Caki2 (cell line): ENCODE measurements at places on chromosomes 3 and 15. TPM values are rescaled to one million over a fixed set of nuclear protein-coding genes. Genes with fewer than 3 reads are reported as not detected.
A peak's percentile ranks its signal among the peaks of the same experiment; 100 is the strongest.

DNA sequence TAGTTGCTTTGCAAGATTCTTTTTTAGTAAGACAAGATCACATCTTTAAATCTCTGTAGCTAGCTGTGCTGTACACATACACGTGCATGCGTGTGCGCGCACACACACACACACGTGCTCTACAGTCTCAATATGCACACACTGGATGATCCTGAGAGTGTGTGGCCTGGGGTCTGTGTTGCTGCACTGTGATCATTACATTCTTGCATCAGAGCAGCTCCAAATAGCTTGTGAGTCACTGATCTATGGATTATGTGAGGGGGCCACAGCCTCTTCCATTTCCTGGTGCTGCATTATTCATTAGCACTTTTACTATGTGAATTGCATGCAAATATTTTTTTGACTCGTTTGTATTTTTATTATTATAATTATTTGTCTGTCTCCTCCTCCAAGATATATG, 34.6 kb downstream of the MCTP2 start:
- no peak for DNase-seq

- DNase-seq = peak; percentile 85
Measured at GRCh38 chr3:172257648-172258400, 190.4 kb downstream of the GHSR start.

DNA sequence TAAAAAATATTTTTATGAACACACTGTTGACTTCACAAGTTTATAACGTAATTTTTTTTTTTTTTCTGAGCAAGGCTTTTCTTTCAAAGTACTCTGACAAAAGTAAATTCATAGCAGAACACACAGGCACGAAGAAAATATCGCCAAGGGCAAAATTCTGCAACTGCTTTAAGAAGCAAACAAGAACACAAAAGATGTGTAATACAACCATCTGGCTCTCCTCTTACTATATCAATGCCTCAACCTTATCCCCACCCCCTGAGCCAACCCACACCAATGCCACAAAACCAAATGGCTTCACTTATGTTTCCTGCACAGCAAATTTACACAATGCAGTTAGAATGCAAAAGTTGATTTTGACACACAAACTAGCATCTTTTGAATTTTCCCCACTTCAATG, 274.2 kb downstream of the FOXP1 start:
- no peak for DNase-seq

- DNase-seq = peak; percentile 41
Measured at GRCh38 chr3:172591876-172592771, 68.9 kb upstream of the TNFSF10 start.

Gene HTR3E
- not detected in 2 replicates for total RNA-seq

Gene RYK
- 57.0 and 69.7 TPM in 2 replicates for total RNA-seq

DNA sequence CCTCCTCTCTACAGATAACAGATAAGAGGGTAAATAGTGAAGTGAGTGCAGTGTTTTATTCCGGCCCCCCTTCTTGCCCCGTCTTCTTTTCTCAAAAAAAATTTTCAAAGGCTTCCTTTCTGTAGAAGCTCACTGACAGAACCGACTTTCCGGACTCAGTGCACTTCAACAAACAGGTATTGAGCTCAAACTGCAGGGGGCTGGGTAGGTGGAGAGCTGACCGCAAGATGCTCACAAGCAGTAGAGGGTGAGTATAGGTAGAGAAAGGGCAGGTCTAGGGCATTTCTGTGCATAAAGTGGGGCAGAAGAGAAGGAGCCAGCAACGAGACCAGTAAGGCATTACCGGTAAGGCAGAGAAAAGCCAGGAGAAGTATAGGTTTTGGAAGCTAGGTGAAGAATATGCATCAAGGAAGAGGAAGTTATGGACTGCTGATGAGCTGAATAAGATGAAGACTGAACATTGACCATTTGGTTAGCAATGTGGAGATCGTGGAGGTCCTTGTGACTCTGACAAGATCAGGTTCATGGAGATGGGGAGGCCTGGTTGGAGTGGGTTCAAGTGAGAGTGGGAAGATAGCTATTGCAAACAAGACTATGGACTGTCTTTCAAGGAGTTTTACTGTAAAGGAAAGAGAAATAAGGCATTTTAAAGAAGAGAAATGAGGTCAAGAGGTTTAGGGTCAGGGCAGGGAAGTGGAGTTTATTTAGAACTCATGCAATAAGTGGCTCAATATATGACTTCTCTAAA, 97.4 kb downstream of the ST6GAL1 start:
- DNase-seq = no peak

GRCh38 chr3:52313774-52314188, 2.3 kb upstream of the DNAH1 start:
- peak; percentile 56 for DNase-seq

GRCh38 chr3:20646425-20646824, 460.4 kb upstream of the SGO1 start:
- DNase-seq = no peak

Gene PRSS50
- total RNA-seq = not detected in 2 replicates

DNA sequence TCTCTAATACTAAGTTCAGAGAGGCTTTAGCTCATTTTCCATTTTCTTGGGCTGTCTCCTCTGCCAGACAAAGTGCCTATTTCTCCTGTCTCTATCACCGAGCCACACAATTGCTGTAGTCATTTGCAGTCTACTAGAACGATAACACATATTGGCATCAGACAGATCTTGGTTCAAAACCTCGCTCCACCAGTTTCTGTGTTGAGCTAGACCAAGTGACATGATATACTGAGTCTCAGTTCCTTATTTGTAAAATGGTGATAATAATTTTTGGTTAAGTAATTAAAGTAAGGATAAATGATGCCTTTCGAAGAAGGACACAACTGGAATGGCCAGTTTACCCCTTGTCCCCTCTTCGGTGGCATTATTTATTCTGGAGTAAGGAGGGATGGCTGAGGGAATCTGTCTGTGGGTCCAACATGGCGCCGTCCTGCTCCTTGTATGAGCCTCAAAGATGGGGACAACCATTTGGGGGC, 398 bp upstream of the RAB7A start:
- no peak for DNase-seq

GRCh38 chr3:37892927-37893600, 31.4 kb downstream of the CTDSPL start:
- peak; percentile 45 for DNase-seq

- no peak for DNase-seq
Measured at GRCh38 chr3:70277304-70277703, 35.1 kb downstream of the MDFIC2 start.

DNA sequence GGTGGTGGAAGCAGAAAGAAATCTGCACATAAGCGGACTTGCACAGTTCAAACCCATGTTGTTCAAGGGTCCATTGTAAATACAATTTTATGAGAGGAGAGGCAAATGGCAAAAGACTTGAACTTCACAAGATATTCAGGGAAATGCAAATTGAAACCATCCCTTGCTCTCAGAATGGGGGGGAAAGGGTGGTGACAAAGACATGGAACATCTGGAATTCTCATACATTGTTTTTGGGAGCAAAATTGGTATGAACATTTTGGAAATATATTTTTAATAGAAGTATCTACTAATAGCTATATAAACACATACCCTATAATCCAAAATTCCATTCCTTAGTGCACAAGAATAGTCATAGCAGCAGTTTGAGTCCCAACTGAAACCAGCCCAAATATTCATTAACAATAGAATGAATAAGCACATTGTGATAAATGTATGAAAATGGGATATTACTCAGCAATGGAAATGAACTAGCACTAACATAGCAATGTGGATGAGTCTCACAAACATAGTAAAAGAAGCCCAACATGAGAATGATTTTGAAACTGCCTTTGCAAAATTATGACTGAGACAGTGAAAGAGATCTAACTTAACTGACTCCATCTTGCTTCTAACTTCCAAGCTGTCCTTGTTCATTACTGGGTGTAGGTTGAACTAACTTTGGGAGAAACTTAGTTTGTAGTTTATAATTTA, 77.2 kb downstream of the CD200R1L start:
- DNase-seq = no peak

DNA sequence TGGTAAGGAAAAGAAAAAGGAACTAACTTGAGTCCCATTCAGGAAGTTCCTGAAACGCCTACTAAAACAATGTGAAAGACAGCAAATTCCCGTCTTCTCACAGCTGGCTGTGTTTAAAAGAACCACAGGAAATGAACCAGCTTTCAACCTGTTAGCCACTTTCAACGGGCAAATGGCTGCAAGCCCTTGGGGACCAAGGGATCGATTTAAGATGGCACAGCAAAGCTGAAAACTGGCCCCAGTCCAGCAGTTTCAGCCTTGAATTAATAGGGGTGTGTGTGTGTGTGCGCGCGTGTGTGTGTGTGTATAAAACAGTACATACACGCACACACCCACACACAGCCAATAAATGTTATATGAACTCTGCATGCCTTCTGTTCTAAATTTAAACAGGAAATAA, 168.7 kb upstream of the TMCO5A start:
- DNase-seq = no peak

DNA sequence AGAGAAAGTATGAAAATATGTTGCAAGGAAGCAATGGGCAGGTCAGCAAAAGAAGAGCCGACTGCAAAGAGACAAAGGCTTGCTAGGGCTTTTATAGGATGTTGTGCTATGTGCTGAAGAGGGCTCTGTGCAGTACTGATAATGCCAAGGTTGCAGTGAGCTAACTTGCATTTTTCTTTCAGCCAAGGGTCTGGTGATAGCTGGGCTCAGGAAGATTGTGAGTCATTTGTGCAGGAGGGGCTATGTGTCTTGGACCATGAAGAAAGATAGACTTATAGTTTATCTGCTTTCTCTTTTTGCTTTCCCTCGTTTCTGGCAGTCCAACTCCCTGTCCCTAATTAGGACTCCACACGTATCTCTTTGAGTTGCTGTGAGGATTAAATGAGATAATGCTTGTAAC, 64.5 kb upstream of the LRIG1 start:
- DNase-seq = no peak

- DNase-seq = peak; percentile 27
Measured at GRCh38 chr3:77038930-77039605, 831 bp upstream of the ROBO2 start.

DNA sequence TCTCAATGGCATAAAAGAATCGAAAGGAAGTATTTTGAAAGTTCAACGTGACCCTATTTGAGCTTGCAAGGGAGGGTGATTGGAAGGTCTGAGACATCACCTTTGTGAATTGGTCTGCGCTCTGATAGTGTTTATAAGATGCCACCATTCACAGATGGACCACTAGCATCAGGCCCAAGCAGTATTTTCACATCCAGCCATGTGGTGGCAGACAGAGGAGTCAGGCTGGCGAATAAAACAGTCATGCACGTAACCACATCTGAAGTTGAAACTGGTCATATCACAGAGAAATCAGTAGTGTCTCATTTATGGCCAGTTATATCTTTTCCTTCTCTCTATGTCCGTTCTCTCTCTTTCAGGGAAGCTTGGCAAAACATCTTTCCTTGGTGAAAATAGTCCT, 170.1 kb upstream of the ONECUT1 start:
- DNase-seq = no peak

GRCh38 chr15:54514601-54515000, 536.4 kb downstream of the UNC13C start:
- DNase-seq = no peak

DNA sequence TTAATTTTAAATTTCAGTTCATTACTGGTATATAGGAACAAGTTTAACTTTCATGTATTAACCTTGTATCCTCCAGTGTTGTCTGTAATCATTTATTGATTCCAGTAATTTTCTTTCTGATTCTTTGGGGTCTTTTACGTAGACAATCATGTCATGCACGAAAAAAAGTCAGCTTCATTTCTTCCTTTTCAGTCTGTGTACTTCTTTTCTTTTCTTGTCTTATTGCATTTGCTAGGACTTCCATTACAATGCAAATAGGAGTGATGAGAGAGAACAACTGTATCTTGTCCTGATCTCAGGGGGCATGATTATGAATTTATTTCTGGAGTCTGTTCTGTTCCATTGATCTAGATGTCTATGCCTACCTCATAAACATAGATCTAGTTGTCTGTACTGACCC, 56.5 kb downstream of the STT3B start:
- no peak for DNase-seq

- DNase-seq = no peak
Measured at GRCh38 chr15:20358066-20358778, 183.4 kb downstream of the GOLGA6L6 start.

Gene ATP13A5
- not detected in 2 replicates for total RNA-seq

Gene SPINK8
- not detected in 2 replicates for total RNA-seq
